ENCODE measurements at places on chromosomes 2 and 18.

DNA sequence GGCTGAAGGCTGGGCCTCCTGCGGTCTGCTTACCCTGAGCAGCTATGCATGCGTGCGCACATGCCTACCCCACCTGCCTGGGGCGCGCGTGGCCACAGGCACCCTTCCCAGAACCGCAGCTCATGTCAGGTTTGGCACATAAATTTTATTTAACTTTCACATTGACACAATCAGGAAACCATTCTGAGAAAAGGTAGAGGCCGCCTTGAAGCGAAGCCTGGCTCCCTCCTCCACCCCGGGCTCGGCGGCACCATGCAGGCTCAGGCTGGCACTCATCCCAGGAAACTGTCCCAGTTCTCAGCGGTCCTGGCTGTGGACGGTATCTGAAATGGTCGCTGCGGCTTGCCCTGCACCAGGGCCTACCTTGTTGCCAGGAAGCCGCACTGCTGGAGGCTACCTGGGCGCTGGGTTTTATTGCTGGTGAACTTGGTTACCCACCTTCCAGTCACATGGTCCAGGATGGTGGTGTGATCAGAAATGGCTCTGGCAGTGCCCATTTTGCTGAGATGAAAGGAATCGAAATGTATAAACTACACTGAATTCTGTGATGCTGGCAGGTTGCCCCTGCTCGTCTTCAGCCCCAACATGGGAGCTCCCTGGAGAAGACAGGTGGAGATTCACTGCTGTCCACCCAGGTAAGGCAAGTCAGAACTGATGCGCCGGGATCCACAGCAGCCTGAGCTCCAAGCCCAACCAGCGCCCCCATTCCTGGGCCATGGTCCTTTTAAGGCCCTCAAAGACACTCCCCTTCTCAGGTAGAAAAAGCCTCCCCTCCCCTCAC lies 25.5 kb downstream of the CHST10 start:
- DNase-seq: no peak

DNA sequence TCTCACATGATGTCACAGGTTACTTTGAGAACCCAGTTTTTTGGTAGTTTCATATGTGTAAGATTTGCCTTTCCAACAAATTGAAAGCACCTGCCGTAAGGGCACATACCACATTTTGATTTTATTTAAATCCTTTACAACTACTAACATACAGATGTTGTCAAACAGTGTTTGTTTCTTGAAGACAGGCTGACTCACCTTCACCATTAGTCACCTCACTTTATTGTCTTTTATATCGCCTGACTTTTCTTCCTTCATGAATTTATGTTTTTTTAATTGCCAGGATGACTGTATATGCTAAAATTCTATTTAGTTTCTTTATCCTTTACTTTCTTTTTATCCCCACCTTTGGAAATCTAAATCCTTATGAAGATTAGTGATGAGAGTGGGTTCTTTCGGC lies 886.7 kb downstream of the SUCLG1 start:
- DNase-seq: no peak

DNA sequence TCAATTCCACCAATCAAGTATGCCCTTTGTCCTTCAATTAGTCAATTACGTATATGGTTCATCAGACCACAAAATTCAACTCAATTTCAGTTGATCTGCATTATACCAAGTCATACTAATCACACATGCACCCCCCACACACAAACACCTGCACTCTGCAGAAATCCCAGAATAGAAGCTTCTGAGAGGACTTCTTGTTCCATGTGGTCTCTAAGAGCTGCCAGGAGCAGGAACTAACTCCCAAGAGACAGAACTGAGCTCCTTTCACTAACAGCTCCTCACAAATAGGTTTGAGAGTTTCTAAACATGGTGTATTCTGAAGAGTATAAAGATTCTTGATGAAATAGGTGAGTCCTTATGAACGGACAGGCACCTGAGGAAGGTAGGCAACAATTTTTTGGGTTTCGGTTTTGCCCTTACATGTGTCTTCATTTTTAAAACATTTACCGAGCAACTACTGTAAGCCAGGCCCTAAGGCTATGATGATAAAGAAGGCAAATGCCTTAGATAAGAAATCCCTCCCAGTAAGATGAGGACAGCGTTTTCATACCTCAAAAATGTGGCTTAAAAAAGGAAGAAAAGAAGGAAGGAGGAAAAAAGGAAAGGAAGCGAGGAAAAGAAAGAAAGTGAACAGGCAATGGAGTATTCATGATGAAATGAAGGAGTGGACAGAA lies 183.1 kb downstream of the PID1 start:
- DNase-seq: no peak

GRCh38 chr18:12336171-12336613 lies 28.2 kb downstream of the TUBB6 start:
- DNase-seq: no peak

DNA sequence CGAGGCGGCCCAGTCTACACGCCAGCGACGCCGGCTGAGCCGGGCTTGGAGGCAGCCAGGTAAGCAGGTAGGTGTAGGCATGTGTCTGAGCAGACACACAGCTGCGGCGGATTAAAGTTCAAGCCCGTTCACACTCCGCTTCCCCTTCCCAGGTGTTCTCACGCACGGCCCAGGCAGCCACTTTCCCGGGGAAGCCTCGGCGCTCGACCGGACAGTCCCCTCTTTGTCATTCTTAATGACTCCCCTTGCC lies 367 bp downstream of the TGFA start:
- DNase-seq: no peak

Measured in AML-193 (cell line).